Ovary (tissue), 10 donors: ENCODE measurements at places on chromosomes 1 and 21. TPM values are rescaled to one million over a fixed set of nuclear protein-coding genes. Genes with fewer than 3 reads are reported as not detected.

Gene SLC30A10
- total RNA-seq: 1.5 TPM

DNA sequence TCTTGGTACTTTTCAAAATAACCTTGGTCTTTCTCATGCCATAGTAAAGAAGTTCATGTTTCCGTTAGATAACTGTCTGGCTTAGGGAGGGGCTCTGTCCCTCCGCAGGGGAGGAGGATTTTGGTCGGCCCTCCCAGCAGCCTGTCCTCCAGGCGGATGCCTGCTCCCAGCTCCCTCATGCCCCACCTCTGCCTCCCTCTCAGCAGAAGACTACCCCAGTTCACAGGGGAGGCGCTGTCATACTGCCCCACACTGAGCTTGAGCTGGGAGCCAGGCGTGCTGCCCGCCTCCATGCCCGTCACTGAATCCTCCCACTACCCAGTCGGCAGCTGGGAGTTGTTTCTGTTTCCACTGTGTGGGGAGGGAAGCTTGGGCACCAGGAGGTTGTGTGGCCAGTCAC is 127.3 kb downstream of the CAMTA1 start:
- DNase-seq: no peak

Gene SYT11
- total RNA-seq: 20.6 TPM

DNA sequence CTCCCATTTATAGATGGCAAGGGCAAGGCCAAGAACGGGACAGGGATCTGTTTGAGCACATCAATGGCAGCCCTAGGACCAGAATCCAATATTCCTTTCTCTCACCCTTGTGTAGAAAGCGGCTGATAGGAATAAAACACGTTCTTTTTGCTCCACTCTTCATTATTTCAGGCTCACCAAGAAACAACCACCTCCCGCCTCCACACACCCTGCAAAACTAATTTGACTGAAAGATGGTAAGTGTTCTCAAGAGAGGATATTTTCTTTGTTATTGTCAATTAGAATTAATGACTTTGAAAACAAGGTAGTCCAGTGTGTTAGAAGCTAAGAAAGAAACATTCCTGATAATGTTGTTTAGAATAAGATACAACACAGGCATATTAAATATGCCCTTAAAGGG is 11.9 kb upstream of the KNCN start:
- no peak for DNase-seq

Gene DNASE2B
- not detected for total RNA-seq

DNA sequence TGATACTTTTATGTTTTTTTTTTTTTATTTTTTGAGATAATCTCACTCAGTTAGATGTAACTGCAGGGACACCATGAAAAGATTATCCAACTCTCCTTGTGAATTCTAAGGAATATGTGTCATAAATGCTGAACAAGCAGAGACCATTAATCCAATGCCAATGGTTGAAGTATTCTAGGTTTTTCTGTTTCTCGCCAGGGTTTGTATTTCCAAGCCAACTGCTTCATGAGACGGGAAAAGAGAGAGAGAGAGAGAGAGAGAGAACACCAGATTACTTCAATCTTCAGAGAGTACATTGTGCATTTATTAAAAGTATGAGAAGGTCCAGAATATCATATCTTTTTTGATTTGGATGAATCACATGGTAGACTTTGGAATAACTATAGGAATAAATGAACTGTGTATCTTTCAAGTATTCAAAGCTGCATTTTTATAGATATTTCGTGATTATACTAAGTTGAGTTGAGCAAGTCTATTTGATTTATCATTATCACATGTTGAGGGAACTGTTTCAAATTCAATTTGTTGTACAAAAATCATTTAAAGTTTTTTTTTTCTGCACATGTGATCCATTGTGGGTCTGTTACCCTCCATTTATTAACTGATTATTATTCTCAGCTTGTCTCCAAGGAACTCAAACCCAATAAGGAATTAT is 108.4 kb downstream of the PLA2G4A start:
- no peak for DNase-seq
